ENCODE measurements at places on chromosomes 6 and 20.

GRCh38 chr6:11769811-11770545, 8.6 kb downstream of the ADTRP start:
- DNase-seq, result no peak

GRCh38 chr20:35616465-35617396, 1.1 kb downstream of the SPAG4 start:
- peak; percentile 99 for DNase-seq

DNA sequence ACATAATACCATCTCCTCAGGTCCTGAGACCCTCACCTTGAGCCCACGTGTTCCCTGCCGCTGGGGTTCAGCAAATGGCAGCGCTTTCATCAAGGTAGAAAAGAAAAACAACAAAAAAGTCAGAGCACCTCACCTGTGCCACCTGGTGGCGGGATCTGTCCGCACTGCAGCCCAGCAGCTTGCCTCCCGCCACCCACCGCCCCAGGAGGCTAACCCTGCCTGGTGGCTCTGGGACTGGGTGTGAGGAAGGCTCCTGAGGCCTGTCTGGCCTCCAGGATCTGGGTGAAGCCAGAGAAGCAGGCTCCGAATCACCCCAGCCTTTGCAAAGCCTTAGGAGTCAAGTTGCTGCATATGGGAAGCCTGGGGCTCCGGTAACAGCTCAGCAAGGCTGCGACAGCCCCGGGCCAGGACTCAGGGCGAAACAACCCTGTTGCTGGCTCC, 270.8 kb downstream of the BMP7 start:
- DNase-seq, result no peak

GRCh38 chr6:9116026-9116425, 680.7 kb upstream of the SLC35B3 start:
- DNase-seq, result peak; percentile 84

- no peak for DNase-seq
These were observed 880.8 kb upstream of the SLC35B3 start for GRCh38 chr6:9315966-9316650.

- peak; percentile 70 for DNase-seq
These were observed 116.4 kb downstream of the MYLK4 start for GRCh38 chr6:2634139-2634964.

DNA sequence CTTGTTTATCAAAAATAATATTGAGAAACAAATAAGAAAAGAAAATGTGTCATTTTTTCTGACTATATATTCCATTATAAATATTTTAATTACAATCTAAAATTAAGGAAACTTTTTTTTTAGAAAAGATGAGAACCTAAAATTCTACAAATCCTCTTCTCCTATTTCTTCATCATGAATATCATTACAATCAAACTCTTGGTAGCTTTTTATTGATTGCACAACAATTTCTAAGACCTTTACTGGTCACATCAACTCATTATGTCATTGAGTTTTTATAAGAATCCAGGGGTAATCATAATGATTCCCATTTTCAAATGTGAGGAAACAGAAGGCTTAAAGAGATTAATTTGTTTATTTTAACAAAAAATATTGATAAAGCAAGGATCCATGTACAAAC, 841.0 kb downstream of the FRK start:
- no peak for DNase-seq

DNA sequence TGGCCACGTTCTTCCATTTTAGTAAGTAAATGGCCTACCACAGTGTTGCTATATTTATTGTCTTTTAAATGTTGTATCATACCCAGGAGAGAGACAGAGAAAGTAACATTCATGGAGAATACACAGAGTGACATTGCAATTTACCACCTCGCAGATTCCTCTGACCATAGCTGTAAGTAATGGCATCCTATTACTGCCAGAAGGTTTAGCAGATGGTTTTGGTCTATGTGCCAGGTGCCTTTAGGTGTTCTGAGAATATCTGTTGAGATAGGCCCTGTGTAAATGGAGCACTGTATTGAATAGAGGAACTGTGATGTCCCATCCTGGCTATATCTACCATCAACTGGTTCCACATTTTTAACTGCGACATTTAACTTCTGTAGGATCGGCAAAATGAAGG, 559.6 kb downstream of the KIF16B start:
- no peak for DNase-seq

DNA sequence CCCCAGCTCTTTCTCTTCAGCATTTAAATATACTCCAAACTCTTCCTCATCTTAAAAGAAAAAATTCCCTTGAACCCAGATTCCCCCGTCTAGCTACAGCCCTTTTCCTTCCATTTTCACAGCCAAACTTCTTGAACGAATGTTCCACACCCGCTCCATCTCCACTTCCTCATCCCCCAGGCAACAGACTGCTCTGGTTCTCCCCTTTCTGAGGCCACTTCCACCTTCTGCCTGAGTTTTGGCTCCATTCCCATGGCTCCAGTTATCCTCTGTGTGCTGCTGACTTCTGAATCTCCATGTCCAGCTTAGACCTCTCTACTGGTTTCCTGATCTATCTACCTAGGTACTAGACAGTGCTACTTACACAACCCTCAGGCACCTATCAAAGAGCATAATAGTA, 106.4 kb downstream of the RALGAPA2 start:
- no peak for DNase-seq

DNA sequence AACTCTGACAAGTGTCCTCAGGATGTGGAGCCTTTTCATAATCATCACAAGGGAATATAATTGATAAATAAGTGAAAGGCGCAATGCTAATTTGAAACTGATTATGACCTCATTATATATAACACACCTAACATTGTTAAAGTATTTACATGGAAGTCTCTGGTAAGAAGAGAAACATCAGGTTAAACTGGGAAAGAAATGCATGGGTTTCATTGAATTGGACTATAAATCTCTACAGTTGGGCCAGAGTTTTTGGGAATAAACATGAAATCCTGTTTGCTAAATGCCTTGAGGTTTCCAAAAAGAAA, 1.0 kb upstream of the SGK1 start:
- no peak for DNase-seq

GRCh38 chr6:90197854-90198496, 98.7 kb downstream of the BACH2 start:
- DNase-seq, result peak; percentile 83

GRCh38 chr6:140782941-140783340, 1349.8 kb upstream of the GJE1 start:
- peak; percentile 57 for DNase-seq

DNA sequence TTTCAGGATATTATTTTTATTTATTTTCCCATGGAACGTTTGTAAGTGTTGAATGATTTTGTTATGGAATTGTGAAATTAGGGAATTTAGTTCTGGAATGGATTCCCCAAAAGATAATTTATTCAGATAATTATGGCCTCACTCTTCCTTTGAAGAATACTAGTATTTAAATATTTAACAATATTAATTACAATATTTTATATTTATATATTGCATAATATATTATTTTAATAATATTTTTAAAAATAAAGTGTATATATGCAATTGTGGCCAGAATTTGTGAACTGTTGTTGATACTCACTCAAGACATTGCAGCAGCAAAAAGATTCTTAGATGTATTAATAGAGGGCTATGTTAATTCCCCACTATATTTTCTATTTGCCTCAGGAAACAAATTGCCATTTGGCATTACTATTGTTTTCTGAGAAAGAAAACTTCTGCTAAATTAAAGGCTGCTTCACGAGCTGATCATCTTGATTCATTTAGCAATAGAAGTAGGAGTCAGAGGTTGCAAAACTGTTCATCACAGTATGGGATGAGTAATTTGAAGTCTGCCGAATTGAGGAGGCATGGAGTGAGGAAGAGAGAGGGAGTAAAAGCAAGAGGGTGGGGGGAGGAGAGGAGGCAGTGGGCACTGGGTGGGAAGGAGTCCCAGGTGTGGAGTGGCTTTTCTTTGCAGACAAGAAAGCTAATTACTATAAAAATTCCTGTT, 729.2 kb downstream of the DHX35 start:
- DNase-seq, result peak; percentile 24

DNA sequence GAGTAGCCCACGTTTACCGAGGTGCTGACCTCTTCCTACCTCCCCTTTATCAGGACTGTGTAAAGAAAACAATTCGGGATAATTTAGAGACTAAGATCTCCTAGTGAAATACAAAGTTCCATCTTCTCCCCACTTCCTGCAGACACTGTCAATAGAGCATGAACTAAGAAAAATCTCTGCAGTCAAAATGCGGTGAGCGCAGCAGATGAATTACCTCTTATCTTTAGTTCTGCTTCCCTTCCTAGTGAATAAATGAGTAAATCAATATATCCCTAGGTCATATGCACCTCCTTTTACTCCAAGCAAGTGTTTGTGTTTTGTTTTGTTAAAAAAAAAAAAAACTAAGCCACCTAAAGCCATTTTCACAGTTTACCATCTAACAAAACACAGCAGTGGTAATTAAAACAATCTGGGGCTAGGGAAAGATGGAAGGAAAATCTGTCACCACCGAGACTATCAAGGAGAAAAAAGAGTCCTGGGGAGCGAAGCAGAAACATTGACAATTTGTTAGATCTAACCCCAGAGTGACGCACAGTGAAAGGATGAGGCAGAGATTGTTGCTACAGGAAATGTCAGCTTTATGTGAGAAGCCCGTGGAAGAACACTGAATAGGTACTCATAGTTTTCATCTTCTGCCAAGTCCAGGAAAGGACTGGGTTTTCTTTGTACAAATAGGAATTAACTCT, 159.4 kb upstream of the SPTLC3 start:
- DNase-seq, result no peak

DNA sequence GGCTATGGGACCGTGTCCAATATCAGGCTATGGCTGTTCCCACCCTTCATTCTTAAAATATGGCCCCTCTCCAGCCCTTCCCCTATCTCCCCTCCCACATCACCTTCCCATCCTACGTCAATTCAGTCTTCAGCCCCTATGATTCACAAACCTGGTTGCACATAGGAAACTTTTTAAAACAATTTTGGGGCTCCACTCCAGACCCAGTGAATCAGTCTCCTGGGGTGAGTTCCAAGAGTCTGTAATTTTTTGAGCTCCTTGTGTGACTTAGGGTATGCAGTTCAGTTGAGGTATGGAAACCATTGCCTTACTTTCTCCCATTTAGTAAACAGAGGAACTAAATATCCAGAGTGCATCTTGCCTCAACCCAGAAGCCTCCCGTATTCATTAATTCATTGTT, 5.5 kb downstream of the HNF4A start:
- peak; percentile 8 for DNase-seq

GRCh38 chr20:19549896-19550295, 208.2 kb upstream of the RIN2 start:
- no peak for DNase-seq

GRCh38 chr20:4025679-4026078, 10.3 kb upstream of the RNF24 start:
- DNase-seq, result no peak

DNA sequence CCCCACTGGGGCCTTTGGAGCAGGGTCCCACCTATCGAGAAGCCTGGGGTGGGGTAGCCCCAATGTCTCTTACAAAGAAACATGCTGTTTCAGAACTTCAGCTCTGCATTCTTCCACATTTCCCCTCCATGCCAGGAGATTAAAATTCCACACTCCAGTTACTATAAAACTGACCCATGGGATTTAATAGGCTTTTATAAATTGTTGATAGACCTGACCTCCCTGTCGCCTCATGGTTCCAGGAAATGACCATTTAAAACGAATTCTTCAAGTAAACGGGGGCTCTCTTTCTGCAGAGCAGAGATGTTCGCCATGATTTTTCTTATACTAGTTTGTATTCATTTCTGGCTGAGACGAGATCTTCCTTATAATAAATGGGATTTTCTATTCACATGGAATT, 19.3 kb downstream of the RIN2 start:
- DNase-seq, result no peak

DNA sequence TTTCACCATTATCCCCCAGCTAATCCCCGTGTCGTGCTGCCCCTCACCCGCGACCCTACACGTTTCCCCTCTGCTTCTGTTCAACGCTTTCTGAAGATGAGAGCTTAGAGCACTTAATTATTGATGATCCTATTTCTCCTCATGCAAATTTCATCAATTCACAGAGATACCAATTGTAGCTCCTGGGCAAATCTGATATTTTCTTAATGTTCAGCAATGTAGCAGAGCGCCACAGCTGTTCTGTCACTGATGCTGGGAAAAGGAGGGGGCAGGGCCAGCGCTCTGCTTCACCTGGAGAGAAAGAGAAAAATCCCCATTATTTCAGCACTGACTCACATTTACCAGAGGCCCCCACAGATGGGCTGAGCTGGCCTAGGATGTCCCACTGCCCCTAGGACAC, 121.2 kb downstream of the TTLL2 start:
- no peak for DNase-seq

GRCh38 chr20:18613553-18613952, 25.7 kb downstream of the DTD1 start:
- no peak for DNase-seq

DNA sequence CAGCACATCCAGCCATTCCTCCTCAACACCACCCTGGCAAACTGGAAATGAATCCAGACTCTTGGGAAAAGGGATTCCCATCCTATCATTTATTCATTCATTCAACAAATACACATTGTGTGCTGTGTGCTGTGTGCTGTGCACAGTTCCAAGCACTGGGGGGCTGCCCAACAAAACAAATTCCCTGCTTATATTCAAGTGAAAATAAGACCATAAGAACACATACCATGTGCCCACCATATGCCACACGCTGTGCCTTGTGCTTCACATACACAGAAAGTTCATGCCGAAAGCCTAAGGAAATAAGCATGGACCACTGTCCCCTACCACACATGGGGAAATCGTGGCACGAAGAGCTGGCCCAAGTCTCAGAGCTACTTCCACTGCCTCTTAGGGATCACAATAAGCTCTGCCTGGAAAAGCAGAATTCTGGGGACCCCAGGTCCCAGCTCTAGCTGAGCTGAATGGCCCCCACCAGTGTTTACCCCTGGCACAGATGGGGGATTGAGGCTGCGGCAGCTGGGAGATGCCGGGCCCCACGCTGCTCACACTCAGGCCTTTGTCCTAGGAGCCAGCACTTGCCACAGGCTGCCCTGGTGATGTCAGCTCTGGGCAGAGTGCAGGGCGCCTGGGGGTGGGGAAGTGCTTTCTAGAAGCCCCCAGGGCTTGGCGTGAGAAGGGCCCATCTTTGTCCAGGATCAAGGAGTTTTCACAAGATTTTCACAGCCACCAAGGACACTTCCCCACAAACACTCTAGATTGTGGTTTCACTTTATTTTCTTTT, 99.6 kb downstream of the PREX1 start:
- no peak for DNase-seq

DNA sequence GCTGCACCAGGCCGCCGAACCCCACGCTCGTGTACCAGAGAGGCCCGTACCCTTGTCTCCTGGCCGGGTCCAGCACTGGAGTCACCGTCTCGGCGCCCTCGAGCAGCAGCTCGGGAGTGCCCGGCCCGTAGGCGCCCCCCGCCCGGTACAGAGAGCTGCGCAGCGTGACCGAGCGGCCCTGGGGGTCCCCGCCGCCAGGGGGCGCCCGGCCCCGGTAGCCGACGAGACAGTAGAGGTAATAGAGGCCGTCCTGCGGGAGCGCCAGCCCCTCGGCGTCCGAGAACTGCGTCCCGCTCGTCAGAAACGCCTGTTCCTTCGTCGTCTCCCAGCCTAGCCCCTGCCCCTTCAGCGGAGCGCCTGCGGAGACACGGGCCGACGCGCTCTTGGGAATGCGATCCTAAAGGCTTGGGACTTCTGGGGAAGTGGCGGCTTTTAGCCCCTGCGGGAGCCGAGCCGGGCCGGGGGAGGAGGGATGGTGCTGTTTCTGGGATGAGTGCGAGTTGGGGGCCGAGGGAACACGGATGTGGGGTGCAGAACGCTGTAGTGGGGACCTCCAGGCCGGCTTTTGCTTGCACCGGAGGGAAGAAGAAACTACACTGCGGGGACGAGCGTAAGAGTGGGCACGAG, 1.3 kb downstream of the LTB start:
- DNase-seq, result peak; percentile 72

- no peak for DNase-seq
These were observed 37.2 kb upstream of the PHACTR1 start for GRCh38 chr6:12679341-12679740.

Measured in AG10803 (cell line).